Subcutaneous adipose tissue (tissue), 4 donors: ENCODE measurements at places on chromosomes 16 and 17. TPM values are rescaled to one million over a fixed set of nuclear protein-coding genes. Genes with fewer than 3 reads are reported as not detected.

UNK gene
- 42.1 TPM for total RNA-seq

CORO7 gene
- total RNA-seq = 40.9 TPM

SLC13A2 gene
- not detected for total RNA-seq

SLC6A2 gene
- 1.7 TPM for total RNA-seq

HOXB4 gene
- 0.98 TPM for total RNA-seq

DPEP3 gene
- total RNA-seq = not detected

ZFP3 gene
- total RNA-seq = 3.6 TPM

CTRB1 gene
- total RNA-seq = not detected

SPN gene
- total RNA-seq = 1.6 TPM

TMEM238L gene
- not detected for total RNA-seq

MGAT5B gene
- total RNA-seq = not detected

NKD1 gene
- total RNA-seq = 2.8 TPM

PPM1E gene
- total RNA-seq = 0.16 TPM

TEKT5 gene
- not detected for total RNA-seq

GPRC5C gene
- total RNA-seq = 8.0 TPM

PTX4 gene
- total RNA-seq = not detected

CXCL16 gene
- 16.5 TPM for total RNA-seq

NPB gene
- total RNA-seq = 0.17 TPM

TBC1D3E gene
- total RNA-seq = not detected

MFSD6L gene
- 0.22 TPM for total RNA-seq

CD300LB gene
- total RNA-seq = not detected

MRM1 gene
- total RNA-seq = 9.6 TPM

SPNS3 gene
- not detected for total RNA-seq

IL34 gene
- total RNA-seq = 1.5 TPM

BMERB1 gene
- total RNA-seq = 30.9 TPM

SLC38A8 gene
- not detected for total RNA-seq

EFNB3 gene
- total RNA-seq = 0.82 TPM

VAT1L gene
- total RNA-seq = 0.34 TPM
